ENCODE measurements at places on chromosomes 3 and 15. TPM values are rescaled to one million over a fixed set of nuclear protein-coding genes. Genes with fewer than 3 reads are reported as not detected.

GRCh38 chr3:141280690-141281089, 49.1 kb downstream of the PXYLP1 start:
- no peak for DNase-seq

DNA sequence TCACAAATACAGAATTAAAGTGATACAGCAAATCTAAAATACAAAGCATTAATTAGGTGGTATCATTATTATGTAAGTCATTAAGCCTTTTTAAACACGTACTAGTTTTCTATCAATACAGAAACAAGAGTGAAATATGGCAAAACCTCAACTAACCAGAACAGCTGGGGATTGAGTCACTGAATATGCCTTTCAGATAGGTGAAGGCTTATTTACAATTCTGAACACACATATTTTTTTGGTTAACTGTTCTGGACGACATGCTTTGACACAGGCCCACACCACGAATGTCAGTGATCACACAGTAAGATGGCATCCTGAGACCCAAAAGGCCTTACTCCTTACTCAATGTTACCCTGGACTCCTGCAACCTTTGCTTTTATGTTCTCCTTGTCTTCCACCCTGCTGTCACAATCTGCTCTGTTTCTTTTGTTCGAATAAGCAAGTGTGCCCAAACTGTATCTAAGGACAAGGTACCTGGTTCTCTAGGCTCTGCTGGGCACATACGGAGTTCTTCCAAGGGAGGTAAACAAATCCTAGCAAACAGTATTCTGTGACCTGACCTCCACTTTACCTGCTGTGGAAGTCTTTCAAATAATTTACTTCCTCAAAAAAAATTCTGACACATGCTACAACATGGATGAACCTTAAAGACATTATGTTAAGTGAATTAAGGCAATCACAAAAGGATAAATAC, 7.0 kb downstream of the SFMBT1 start:
- DNase-seq: no peak

DNA sequence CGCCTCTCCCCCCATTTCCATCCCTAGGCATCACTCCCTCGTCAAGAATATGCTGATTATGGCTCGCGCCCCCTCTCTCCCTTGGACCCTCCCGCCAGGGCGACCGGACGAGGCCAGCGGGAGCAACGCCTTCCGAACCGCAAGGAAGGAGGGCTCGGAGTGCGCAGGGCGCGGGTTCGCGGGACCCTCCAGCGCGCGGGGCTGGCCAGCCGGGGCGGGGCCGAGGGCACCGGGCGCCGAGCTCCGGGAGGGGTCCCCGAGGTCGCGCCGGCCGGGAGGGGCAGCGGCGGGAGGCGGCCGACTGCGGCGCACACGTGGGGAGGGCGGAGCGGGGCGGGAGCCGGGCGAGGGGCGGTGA, 483 bp downstream of the EHD4 start:
- no peak for DNase-seq

DNA sequence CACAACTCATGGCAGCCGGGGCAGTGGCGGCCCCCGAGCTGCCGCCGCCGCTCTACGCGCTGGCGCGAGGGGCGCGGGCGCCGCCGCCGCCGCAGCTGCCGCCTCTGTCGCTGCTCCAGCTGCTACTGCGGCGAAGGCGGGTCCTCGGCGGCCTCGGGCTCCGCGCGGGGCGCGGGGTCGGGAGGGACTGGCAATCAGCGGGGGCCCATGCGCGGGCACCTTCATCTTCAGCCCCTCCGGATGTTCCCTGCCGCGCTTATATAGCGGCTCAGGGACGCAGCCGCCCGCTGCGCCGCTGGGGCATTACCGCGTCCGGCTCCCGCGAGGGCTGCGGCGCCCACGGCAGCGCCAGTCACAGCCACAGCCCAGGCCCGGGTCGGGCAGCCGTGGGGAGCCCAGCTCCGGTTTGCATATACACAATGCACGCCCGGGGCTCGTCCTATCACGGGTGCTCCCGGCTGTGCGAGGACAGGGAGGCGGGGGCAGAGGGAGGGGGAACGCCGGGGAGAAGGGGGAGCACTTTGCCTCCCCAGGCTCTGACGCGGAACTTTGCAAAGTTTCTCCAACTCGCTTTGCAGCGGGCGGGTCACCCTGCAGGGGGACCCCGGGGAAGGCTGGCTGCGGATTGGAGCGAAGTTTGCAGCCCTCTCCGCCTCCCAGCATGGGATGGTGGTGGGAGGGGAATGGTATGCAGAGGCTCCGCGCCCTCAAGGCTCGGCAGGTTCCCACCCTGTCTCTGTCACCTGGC, at the start of gene VGLL3:
Gene VGLL3 (minus strand): TSS at position 416 of the 748 bp plus-strand sequence. CDS start 406 bp downstream, at position 10.
- no peak for DNase-seq

GRCh38 chr3:183210862-183211341, 42.2 kb upstream of the B3GNT5 start:
- no peak for DNase-seq

DNA sequence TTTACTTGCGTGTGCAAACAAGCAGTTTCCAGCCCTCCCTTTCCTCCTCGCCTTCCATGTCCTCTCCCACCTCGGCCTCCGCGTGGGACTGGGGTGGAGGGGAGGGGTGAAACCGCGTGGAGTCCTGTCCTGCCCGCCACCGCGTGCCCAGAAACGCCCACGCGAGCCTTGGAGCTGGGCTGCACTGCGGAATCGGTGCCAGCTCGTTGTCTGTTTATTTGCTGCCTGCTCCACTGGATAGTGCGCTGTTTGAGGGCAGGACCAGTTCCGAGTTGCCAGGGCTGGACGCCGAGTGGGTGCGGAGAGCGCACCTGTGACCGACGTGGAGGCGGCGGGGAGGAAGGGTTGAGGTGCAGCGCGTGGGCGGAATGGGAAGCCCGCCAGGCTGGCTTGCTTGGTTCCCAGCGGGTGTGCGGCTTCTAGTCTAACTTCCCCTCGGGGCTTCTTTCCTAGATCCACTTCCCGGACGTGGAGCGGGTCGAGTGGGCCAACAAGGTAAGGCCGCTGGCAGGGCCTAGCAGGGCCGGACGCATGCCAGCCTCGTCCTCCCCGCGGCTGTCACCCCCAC, 17.3 kb downstream of the ESYT3 start:
- no peak for DNase-seq

DNA sequence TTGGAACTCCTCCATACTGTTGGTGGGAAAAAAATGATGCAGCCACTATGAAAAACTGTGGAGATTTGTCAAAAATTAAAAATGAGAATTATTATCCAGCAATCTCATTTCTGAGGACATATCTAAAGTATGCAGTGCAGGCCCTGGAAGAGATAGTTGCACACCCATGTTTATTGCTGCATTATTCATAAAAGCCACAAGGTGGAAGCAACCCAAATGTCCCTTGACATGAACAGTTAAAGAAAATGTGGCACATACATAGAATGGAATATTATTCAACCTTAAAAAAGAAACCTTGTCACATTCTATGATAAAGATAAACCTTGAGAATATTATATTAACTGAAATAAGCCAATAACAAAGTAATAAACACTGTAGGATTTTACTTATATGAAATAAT, 80.9 kb upstream of the ARHGEF26 start:
- DNase-seq: no peak

DNA sequence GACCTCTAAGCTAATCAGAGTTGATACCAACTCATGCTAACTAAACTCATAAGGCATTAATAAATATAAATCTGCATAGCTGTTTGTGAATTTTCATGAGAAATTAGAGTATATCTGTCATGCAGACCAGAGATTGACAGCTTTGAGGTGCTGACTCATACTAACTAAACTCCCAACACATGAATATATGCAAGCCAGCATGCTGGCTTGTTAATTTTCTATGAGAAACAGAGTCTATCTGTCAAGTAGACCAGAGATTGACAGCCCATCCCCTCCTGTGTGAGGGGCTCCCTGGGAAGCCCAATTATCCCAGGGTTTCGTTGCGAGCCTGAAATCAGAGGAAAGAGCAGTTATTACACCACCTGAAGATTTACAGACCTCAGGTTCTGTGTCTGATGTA, 69.3 kb downstream of the CD47 start:
- no peak for DNase-seq

DNA sequence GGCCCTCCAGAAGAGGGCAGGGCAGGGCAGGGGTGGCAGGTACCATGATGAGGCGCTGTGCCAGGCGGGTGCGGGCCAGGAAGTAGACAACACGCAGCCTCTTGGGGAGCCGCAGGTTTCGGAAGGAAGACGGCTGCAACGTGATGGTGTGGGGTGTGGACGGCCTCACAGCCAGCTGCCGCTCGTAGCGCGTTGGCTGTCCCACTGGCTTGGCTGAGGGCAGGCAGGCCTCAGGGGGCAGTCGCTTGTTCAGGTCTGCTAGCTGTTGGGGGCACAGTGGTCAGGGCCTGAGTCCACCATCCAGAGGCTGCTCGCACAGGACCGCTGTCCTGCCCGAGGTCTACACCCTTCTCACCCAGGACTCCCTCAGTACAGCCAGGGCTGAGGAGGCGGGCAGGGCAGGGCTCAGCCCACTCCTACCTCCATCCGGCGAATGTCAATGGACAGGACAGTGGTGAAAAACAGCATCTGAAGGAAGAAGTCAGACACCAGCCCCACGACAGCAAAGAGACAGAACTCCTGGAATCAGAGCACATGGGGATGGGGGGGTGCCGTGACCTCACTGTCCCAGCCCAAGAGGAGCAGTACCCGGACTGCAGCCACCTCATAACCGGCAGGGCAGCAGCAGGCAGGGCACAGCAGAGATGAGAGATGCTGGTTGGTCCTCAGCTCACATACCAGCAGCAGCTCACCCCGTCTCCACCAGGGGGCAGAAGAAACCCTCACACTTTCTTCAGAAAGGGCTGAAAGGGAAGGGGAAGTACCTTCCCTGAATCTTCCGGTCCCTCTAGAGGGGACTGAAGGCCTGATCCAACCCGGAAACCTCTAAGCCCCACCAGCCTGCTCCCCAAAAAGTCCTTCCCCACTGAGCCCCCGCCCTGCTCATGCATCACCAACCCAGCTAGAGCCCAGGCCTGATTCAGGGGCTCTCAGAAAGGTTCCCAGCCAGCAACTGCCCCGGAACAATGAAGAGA, 40.0 kb downstream of the PTPN23 start:
- peak; percentile 73 for DNase-seq

DNA sequence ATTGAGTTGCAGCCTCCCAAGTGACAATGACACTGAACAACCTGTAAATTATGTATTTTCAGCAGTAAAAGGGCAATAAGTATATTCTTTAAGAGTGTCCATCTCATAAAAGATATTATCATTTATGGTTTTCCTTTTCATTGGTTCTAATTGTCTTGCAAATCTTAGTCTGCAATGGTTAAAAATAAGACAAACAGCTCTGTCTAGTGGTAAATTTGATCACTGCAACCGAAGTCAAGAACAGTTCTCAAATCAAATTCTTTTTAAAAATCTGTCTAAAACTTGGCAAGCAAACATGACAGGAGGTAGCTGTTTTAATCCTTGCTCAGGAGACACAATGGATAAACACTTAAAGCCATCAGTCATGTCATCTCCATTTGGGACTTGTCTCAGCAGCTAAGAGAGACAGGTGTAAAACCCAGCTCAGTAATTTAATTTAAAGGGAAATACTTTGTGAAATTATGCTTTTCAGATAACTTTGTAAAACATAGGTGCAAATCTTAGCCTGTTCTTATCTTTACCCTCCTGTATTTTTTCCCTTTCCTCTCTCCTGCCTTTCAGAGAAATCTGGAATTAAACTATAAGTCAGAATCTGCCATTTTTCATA, 150.3 kb upstream of the ARHGEF26 start:
- DNase-seq: peak; percentile 7

DNA sequence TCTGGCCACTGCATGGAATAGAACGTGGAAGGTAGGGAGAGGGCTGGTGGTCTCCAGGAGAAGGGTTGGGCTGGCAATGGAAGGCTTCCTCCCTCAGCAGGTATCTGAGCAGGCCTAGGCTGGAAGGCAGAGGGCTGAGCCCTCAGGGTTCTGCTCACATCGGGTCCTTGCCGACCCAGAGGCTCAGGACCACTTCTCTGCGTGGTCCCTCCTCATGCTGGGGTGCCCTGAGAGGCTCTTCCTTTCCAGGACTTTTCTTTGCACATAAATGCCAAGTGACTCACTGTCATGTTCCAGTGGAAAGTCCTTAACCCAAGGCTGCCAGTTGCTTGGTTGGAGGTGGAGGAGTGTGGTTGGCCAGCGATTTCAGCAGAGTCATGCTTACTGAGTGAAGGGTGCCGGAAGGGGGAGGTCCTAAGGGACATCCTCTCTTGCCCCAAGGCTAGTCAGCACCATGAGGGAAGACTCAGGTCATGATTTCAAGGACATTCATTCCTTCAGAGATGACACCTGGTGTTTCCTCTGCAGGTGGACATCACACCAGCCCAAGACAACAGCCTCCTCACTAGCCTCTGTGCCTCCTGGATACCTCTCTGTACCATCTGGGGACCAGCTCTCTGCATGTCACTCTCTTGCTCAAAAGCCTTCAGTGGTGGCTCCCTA, 8.2 kb downstream of the SLC6A6 start:
- no peak for DNase-seq

GRCh38 chr15:60307034-60307433, 90.8 kb downstream of the ANXA2 start:
- no peak for DNase-seq

GRCh38 chr3:174957551-174958001, 98.4 kb downstream of the NAALADL2 start:
- DNase-seq: no peak

DNA sequence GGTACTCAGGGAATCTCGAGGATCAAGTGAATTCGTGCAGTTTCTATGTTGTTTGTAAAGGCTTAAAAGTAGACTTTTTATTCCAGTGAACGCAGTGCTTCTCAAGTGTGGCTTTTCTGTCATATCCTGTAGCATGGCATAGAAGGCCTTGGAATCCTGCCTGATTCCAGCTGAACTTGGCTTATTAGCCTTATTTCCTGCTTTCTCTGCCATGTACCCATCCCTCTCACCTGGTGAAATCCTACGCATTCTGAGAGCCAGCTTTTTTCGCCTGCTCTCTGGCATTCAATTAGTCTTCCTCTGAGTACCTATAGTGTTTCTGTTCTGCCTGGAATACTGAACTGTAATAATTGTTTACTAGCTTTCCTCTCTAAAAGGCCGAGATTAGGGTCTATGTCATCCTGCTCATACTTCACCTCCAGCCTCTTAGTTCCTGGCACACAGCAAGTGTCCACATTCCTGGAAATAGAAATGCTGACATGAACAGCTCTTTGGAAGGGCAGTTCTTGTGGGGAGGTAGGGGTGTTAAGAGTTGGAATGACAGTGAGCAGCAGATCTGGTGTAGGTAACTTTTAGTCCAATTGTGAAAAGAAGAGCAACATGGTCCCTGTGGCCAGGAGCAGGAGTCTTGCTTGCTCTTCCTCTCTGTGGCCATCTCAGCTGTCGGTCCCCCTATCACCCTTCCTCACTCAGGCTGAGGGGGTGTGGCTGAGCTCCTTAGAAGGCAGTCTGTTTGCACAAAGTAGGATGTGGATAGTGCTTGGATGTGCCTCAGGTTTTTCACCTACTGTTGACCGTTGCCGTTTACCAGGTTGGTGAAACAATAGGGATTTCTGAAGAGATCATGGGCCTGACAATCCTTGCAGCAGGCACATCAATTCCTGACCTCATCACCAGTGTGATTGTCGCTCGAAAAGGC, 30.4 kb downstream of the SLC24A1 start:
- DNase-seq: no peak

- DNase-seq: no peak
Measured at GRCh38 chr3:127224118-127224517, 31.2 kb downstream of the PRR23E start.

GRCh38 chr15:80010131-80010673, 39.2 kb upstream of the BCL2A1 start:
- no peak for DNase-seq

- no peak for DNase-seq
Measured at GRCh38 chr3:58623961-58624360, 42.6 kb downstream of the FAM3D start.

The MST1R gene
- 0.62 TPM for polyA plus RNA-seq

The LRRC31 gene
- polyA plus RNA-seq: 0.17 TPM

The ZPLD1 gene
- polyA plus RNA-seq: 0.79 TPM

The SLC22A13 gene
- polyA plus RNA-seq: 2.4 TPM

The PLSCR5 gene
- polyA plus RNA-seq: not detected

The CDCP1 gene
- polyA plus RNA-seq: 1.1 TPM

The GPR149 gene
- polyA plus RNA-seq: not detected

The LDHAL6B gene
- polyA plus RNA-seq: 0.10 TPM

Measured in right renal cortex interstitium (tissue), 3 donors.